Stimulated activated CD8-positive, alpha-beta memory T cell treated with anti-CD3 and anti-CD28 coated beads, Interleukin-15, amount 100 ng/mL, for 24 hours (primary cell): ENCODE measurements at places on chromosomes 11 and 22.

DNA sequence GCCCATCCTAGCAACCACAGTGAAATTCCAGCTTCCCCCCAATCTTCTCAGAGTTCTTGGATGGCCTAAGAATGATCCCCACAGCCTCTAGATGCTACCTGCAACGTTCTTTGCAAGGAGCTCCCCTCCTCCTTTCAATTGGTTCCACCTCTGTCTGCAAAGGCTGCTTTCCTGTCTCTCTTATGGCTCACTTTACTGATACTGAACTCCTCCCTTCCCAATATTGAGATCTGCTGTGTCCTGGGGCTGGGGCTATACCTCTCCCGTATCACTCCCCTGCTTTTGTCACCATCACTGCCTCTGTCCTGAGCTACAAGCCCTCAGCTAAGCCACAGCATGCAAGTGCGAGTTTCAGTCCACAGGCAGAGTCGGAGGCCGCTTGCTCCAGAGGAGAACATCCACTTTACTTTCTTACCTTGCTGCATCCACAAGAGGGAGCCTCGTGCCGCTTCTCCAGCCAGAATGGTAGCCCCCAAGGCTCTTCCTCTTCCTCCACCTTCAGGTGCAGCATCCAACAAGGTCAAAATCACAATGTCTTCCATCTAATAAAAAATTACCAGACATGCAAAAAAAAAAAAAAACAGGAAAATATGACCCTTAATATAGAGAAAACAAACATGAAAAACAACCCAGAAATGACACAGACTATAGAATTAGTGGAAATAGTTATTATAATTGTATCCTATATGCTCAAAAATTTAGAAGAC is 48.6 kb upstream of the TMEM45B start:
- no peak for DNase-seq

GRCh38 chr22:29079218-29079901 is 6.5 kb downstream of the KREMEN1 start:
- no peak for DNase-seq

DNA sequence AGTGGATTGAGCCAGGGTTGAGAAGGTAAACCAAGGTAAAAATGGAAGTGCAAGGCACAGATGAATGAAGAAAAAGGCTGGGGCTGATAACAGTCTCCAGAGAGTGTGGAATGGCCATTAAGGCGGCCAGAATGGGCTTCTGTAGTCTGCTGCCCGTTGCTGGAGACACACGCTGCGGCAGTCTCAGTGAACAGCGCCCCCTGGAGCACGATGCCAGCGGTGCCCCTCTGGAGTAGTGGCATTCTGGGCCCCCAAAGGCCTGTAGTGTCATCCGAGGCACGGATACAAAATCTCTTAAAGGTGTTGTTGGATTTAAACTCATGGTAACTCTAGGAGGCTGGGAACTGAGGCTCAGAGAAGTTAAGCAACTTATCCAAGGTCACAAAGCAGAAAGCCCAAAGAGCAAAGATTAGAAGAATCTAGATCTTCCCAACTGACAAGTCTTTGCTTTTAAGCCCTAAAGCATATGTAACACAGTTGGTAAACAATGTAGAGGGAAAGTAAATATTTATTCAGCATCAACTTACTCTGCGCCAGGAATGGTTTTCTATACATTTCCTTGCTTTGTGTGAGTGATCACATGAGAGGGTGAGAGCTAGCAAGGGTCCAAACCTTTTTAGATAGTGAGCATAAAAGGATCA is 18.2 kb downstream of the KCNJ1 start:
- DNase-seq: peak; percentile 63

GRCh38 chr11:44557464-44557863 is 8.0 kb upstream of the CD82 start:
- no peak for DNase-seq

DNA sequence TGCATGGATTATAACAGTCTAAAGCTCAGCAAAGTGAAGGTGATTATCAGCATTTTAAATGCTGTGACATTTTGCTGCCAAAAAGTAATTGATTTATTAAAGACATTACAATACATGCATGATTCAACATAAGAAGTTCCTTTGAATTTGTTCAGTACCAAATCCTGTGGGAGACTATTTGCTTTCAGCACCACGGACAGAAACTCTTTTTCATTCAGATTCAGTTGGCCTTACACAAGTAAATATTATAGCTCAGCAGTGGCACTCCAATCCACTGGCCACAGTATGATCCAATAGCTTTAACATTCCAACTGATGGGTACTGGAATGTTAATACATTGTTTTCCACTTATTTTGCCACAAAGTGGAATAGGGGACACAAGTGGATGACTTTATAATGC is 806.7 kb downstream of the NTM start:
- DNase-seq: no peak

DNA sequence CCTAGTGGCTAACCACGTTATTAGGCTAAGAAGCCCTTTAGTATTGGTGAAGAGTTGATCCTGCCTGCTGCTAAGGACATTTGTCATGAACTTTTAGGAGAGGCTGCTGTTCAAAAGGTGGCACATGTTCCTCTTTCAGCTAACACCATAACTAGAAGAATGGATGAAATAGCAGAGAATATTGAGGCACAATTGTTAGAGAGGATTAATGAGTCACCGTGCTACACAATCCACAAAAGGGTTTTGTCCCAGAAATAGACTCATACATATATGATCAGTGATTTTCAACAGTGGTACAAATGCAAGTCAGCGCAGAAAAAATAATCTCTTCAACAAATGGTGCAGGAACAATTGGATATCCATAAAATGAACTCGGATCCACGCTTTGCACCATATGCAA is 7.0 kb upstream of the MSANTD2 start:
- DNase-seq: no peak

DNA sequence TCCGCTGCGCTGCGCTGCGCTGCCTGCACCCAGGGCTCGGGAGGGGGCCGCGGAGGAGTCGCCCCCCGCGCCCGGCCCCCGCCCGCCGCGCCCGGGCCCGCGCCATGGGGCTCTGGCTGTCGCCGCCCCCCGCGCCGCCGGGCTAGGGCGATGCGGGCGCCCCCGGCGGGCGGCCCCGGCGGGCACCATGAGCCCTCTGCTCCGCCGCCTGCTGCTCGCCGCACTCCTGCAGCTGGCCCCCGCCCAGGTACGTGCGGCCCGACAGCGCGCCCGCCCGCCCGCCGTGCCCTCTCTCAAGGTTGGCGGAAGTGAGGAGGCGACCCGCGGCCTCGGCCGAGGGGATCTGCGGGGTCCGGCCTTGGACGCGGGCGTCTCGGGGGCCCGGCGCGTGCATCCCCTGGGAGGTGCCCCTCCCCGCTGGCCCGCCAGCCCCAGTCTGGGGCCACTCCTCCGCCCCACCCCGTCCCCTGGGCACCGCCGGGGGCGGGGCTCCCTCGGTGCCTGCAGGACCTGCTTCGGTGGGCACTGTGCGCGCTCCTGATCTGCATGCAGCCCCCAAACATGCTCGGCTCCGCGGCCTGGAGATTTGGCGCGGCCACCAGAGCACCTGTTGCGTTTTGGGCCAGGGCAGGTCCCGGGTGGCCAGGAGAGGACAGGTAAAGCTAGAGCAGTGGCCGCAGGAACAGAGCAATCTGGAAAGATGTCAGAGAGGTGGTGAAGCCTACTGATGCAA is 429 bp downstream of the VEGFB start:
- DNase-seq: no peak

DNA sequence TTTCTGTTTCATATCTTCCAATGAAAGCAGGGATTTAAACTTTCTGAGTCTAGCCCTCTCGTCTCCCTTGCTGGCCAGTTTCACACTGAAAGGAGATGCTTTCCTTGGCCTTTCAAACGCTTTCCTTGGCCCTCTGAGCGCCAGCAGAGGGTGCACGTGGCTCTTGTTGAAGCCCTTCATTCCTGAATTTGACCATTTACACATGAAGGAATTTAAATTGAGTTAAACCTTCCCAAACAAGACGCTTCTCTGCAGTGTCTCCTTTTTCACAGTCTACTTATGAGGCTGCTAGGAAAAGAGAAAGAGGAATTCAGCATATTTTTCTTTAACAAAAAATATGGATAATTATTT is 21.6 kb downstream of the NNMT start:
- DNase-seq: no peak
